ENCODE measurements at places on chromosomes 6 and 20.

DNA sequence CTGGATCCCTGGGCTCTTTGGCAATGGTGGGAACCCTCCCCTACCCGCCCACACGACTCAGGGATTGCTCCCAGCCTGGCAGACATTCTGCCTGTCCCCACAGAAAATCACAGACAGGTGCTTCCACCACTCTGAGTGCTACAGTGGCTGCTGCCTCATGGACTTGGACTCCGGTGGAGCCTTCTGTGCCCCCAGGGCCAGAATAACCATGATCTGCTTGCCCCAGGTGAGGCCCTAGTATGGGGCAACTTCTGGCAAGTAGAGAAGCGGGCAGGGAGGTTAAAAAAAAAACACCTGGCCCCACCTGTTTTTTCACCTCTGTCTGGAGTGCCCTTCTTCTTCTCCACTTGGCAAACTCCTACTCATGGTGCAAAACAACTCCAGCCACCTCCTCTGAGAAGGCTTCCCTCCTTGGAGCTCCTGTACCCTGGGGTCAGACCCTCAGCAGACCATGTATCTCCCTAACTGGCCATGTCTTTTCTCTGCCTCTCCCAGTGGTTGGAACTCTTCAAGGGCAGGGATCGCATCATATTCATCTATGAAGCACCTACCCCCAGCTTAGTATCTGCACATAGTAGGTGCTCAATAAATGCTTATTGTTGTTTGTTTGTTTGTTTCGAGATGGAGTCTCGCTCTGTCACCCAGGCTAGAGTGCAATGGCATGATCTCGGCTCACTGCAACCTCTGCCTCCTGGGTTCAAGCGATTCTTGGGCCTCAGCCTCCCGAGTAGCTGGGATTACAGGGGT, 1.1 kb downstream of the CLPSL2 start:
- DNase-seq = no peak

DNA sequence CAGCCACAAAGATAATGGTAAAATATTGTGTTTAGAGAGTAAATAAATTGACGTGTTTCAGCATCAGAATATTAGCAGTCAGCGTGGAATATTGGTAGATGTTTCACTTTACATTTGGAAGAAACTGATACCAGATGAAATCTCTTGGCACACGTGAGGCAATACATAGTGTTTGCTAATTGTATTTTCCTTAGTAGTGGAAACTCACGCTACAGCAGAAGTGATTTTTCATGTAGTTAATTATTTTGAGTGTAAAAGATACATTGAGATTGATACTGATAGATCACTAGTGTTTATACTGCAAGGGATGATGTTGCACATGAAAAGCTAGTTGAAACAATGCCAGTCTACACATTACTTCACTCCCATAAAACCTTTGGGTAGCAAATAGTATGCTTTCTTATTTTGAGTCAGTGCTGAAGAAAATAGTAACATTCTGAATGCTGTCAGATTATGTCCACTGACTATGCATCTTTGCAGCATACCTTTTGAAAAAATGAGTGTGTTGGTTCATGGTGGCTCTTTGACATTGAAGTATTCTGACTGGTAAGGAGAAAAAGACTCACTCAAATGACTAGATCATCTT, 59.3 kb downstream of the CD2AP start:
- DNase-seq = no peak

DNA sequence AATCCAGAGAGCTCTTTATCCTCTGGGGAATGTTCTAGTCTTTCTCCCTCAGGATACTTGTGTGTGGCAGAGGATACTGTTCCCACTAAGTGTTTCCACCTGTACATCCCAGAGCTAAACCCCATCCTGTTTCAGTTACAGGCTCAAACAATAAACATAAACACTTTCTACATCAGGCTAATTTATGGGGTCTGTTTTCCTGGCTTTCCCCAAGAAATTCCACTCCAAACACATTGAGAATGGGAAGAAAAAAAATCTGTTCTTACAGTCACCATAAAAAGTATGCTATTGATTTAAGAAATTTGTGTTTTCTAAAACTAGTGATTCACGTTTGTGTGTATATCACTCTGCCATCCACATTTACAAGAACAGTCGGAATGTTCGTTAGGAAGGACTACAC, 293.9 kb upstream of the FOXQ1 start:
- no peak for DNase-seq

DNA sequence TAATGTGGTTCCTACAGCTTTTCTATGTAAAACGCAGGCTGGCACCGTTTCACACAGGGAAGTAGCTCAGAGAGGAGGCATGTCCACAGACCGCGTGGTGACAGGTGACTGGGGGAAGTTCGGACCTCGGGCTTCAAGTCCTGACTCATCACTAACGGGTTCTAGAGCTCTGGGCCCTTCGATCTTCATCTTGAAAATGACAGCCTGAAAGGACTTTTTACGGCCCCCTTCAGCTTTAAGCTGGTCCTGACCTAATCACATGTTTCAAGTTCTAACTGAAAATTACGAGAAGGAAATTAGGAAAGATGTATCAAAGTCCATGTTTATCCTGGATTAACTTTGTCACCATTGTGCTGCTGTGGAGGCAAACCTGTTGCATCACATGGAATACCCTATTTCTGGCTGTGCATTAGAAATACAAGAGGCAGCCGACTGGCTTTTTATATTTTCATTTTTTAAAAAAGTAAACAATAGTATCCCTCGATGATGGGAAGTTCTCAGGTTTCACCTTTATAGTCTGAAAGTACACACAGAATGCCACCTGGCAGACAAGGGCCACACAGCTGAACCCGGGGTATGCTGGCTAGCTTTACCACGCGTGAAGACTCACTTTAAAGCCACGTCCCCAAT, 2.0 kb downstream of the MAN1A1 start:
- DNase-seq = peak; percentile 14

- no peak for DNase-seq
These were observed 13.0 kb upstream of the MRPS10 start for GRCh38 chr6:42230345-42231321.

GRCh38 chr6:11917951-11918738, 94.0 kb upstream of the HIVEP1 start:
- DNase-seq = peak; percentile 86

DNA sequence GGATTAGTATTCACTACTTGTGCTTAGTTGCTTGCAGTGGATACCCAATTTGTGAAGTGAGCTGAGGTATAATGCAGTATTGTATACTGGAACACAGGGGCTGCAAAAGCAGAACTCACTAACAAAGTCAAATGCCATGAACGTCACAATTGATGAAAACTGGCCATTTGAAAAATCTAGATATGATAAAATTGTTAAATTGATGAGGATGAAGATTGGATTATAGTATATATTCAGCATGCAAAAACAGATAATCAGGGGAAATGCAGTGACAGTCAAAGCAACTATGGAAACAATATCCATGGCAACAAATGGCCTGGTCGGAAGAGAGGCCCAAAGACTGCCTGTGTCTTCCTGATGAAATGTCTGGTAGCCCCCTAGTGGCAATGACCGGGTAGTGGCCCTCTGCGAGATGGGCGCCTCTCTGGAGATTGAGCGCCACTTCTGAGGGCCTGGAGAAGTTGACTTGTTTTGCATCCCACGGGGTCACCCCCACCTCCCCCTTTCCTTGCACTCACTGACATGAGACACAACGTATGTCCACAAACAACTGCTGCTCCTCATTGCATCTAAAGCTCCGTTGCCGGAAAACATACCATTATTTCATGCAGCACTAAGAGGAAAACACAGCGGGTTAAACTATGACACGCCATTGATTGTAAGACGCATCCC, 43.6 kb downstream of the C6orf15 start:
- DNase-seq = peak; percentile 80

GRCh38 chr20:56986931-56987720, 279.3 kb downstream of the BMP7 start:
- no peak for DNase-seq

GRCh38 chr20:40319741-40320516, 369.1 kb downstream of the MAFB start:
- no peak for DNase-seq

- DNase-seq = peak; percentile 85
These were observed 58.2 kb upstream of the QKI start for GRCh38 chr6:163356324-163356723.

- DNase-seq = no peak
These were observed 467.6 kb downstream of the DHX35 start for GRCh38 chr20:39429726-39430125.

- peak; percentile 37 for DNase-seq
These were observed 773.4 kb downstream of the KIF16B start for GRCh38 chr20:15799871-15800270.

DNA sequence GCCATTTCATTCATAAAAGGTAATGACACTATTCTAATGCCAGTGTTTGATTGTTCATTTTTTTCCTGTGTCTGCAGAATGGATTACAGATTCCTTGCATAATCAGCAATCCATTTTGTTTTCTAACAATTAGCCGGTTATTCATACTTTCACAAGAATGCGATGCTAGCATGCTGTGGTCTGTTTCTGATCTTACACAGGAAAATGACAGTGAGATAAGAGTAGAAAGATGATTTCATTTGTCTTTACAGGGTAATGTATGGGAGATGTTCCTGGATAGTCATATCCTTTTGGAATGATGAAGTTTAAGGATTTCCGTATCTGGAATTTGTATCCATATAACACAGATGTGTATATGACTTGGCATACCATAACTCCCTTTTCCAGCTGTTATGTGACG, 207.3 kb downstream of the FARS2 start:
- DNase-seq = peak; percentile 81

GRCh38 chr6:128070406-128070805, 169.5 kb upstream of the THEMIS start:
- DNase-seq = peak; percentile 48

DNA sequence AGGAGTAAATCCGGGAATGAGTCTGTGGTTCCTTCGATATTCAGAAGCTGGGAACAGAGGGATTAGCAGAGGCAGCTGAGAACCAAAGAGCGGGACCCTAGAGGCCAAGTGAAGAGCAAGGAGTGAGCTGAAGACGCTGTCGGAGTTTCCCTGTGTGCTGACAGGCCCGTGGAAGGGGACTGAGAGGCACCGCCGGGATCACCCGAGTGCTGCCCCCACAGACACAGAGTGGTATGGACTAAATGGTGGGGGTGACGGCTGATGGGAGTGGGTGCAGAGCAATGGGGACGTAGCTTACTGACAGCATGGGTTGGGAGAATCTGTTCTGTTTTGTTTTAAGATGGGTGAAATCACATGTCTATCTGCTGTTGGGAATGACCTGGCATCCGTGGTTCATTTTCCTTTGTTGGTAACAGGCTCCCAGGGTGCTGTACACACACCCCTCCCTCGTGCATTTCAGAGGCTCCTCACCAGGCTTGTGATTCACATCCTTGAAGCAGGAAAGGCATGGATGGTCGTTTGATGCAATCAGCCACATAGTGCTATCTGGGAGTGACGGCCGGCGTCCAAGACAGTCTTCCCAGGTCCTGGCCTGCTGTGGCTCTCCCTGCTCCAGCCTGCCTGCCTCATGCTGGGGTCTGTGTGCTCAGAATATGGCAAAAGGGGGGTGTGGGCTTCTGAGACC, 97.4 kb downstream of the THBS2 start:
- DNase-seq = peak; percentile 69

- DNase-seq = no peak
These were observed 157.5 kb downstream of the BMP7 start for GRCh38 chr20:57108742-57109570.

DNA sequence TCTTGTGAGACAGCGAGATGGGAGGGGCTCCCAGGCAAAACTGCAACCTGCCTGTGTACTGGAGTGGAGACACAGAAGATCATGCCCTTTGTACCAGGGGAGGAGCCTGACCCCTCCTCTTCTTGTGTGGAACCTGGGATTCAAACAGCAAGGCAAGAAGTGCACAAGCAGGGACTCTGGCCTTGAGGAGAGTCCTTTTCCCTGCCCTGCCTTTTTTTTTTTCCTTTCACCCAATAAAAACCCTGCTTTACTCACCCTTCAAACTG, 251.8 kb upstream of the OPRM1 start:
- no peak for DNase-seq

DNA sequence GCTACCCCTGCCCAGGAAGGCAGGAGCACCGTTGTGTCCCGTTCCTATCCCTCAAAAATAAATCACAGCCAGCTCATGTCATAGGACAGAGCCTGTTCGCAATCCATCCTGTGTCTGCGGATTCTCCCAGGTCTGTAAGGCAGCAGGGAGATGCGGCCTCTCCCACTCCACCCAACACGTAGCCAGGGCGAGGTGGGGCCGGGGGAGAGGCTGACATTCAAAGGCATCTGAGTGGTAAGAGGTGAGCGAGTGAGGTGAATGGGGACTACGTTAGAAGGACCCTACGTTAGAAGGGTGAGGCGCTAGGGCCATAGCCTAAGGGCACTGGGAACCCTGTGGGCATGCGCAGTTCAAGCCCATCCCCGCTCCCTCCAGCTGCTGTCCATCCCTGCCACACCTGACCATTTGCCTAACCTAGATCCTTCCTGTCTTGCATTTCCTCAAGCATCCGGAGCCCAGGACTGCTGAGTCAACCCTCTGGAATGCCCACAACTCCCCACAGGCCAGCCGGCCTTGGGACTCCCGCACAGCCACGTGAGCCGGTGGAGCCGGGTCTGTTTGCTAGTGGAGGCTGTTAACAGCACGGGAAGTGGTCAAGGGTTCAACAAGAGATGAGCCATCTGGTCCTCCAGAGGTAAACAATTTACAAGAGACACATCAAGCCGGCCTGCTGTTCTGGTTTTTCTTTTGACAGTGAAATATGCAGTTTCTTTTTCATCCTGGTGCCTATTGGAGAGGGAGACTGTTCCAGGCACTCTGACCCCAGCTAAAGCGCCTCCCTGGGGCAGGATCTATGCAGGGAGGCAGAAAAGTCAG, 45.9 kb downstream of the RIPOR3 start:
- DNase-seq = peak; percentile 92

- no peak for DNase-seq
These were observed 41.1 kb downstream of the VEGFA start for GRCh38 chr6:43810965-43811732.

- no peak for DNase-seq
These were observed 38.1 kb upstream of the ZBTB24 start for GRCh38 chr6:109521080-109521479.

- peak; percentile 38 for DNase-seq
These were observed 2.0 kb downstream of the SOX4 start for GRCh38 chr6:21595285-21596144.

DNA sequence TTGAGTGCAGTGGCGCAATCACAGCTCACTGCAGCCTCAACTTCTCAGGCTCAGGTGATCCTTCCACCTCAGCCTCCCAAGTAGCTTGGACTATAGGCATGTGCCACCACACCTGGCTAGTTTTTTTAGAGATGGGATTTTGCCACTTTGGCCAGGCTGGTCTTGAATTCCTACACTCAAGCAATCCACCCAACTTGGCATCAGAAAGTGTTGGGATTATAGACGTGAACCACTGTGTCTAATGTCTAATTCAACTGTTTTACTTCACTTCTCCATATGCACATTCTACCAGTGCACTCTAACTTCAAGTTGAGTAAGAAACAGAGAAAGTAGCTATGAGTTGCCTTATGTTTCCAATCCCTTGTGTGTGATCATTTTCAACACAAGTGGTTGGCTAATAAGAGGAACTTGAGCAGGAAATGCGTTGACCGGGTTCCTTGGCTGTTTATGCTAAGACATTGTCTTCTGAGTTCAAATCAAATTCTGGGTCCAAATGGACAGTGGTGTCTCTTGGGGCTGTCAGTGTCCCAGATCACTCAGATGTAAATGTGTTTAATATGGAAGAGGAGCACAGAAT, 23.9 kb downstream of the ZNF337 start:
- no peak for DNase-seq

GRCh38 chr6:108565091-108565766, 4.5 kb downstream of the FOXO3 start:
- DNase-seq = no peak

All from fibroblast of skin of right biceps (primary cell).